Activated gamma-delta T cell treated with Interleukin-2 at 50 U/mL for 16 hours (primary cell): ENCODE measurements at places on chromosomes 7 and 10.

DNA sequence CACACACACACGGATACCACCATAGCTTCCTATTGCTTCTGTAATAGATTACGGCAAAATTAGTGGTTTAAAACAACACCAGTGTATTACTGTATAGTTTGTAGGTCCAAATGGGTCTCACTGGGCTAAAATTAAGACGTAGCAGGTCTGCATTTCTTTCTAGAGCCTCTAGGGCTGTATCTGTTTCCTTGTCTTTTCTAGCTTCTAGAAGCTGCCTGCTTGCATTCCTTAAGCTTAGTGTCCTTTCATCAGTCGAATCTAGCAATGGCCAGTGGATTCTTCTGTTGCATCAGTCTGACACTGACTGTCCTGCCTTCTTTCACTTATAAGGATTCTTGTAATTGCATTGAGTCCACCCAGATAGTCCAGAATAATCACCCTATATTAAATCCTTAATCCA, 882.3 kb downstream of the PCDH15 start:
- DNase-seq, result no peak

DNA sequence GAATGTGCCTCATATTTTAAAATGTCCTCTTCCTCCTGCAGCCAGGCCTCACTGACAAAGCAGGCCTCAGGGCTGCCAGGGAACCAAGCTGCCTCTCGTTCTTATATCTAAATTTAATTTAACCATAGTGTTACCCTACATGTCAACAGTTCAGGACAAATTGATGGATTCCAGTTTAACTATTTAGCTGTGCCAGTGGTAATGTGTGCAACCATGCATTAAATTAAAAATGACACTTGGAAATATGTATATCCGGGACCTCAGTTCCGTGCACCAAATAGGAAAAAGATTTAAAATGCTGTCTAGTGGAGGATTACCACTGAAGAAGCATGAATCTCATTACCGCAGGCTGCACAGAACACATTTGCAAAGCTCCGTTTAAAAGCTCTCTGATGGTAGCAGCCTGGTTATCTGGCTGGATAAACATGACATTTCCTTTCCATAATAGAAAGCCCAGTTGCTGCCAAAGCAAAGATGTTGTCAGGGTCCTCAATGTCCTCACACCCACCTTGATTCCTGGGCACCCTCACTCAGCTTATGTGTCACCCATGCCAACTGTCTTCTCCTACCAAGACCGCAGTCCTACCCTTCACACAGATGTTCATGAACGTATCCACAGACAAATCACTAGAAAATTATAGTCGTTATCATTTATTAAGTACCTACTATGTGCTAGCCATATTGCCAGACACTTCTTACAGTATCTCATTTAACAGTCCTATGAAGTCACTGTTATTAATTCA, 73.3 kb upstream of the FRMD4A start:
- no peak for DNase-seq

GRCh38 chr7:111173528-111173927, 82.6 kb downstream of the LRRN3 start:
- no peak for DNase-seq

GRCh38 chr10:71077796-71078453, 134.4 kb upstream of the UNC5B start:
- DNase-seq, result no peak

GRCh38 chr7:82105463-82105862, 335.6 kb upstream of the HGF start:
- DNase-seq, result no peak

GRCh38 chr7:118369987-118370386, 145.5 kb downstream of the ANKRD7 start:
- no peak for DNase-seq

- DNase-seq, result no peak
Measured at GRCh38 chr10:79348640-79348988, 1.3 kb downstream of the PPIF start.

DNA sequence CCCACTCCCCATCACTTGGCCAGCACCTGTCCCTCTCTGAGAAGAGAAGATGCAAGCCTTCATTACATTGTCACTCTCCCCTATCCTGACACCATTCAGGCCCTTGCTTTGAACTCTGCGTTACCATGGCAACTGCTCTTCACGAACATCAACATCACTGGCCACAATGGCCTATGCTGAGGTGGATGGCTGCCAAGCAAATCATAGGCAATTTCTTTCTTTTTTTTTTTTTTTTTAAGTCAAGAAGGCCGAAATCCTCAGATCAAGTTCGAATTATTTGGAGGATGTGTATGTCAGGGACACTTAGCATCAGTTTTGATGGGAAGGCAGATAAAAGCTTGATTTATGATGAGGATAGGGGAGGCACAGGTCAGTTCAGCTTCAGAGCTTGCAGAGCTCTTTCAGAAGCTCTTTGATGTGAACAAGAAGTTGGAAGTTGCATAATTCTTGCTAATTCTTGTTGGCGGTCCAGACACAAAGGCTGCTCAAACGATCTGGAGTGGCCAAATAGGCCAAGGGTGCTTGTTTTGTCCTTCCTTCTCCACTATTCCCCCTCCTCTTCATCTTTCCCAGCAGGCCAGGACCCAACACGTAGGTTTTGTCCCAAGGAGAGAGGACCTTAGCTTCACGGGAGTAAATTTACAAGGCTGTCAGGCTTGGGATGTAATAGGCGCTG, 179.9 kb upstream of the NPVF start:
- DNase-seq, result no peak

DNA sequence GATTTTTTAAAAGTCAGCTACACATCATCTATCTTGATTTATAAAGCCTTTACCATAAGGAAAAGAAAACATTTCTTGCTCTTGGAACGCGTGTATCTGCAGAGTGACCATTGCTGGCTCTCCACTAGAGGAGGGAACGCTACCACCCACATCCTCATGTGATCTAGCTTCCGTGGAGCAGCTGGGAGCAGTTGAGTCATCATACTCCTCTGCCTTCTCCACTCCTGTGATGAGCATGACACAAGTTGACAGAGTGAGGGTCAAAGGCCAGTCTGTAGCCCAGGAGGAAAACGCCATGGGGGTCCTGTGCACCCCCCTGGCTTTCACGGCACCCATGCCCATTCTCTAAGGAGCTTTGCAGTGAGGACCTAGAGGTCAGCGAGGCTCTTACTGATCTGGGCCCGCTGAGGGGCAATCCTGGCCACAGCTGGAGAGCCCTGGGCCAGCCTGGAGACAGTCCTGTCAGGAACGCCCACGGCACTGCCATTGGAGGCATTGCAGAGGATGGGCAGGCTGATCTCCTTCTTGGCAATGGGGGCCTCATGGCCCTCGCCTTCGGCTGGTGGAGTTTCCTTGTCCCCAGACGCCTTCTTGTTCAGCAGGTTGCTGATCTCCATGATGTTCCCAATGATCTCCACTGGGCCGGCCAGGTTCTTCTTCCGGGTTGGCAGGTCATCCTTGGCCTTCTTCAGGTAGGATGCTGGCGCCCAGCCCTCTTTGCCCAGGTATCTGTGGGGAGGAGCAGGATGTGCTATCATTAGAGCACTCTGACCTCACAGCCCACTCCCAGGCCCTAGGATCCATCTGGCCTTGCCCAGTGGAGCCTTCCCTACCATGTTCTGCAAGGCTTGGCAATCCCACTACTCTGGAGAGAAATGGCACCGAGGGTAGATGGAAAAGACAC, 119.2 kb downstream of the NEURL1 start:
- DNase-seq, result no peak

DNA sequence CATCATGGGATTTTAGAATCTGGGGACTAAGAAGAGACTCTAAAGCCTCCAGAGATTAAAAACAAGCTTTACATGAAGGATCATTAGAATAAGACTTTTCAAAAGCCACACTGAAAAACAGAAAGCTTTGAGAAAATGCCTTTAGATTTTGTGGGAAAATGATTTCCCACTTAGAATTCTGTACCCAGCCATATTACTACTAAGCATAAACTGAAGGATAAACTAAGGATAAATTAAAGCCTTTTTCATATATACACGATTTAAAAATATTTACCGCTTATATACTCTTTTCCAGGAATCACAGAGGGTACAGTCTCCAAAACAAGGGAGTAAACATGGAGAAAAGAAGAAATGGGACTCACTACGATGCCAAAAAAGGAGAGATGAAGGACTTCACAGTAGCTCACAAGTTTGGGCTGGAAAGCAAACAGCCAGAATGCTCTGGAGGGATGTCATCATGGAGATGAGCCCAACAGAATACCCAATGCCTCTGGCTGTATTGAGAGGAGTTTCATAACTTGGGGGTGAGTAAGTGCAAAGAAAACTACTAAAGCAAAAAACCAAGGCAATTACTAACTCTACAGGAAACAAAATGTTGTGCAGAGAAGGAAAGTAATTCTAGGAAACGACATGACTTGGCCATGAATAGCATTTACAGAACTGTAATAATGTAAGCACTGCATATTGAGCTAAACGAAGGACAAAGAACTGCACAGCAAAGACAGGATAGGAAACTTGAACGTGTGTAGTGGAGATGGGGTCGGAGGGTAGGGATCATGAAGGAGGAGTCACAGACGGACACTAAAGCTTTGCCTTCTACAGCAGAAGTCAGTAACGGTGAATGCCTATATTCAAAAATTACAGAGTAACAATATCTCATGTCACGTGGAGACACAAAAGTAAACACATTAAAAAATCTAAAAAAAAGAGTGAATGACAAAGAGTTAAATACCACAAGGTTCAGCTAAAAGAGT, 61.4 kb upstream of the ASAH2 start:
- no peak for DNase-seq

DNA sequence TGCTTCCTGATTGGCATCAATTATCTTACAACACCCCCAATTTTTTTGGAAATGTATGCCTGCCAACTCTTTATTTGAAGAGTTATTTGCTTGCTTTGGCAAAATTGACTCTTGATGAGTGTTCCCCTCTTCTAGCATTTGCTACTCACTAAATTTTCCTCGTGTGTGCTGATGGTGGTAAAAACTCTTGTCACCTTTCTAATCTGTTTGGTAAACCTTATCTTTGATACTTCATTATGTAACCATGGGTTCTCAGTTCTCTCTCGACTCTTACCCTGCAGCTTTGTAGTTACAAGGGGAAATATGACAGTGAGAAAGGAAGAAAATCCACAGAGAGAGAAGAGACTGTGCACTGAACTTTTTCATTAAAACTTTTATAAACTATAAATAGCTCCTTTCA, 102.5 kb downstream of the CDK14 start:
- DNase-seq, result no peak

GRCh38 chr7:155228894-155229293, 68.8 kb upstream of the INSIG1 start:
- no peak for DNase-seq

- no peak for DNase-seq
Measured at GRCh38 chr10:109475711-109476421, 447.4 kb downstream of the XPNPEP1 start.

DNA sequence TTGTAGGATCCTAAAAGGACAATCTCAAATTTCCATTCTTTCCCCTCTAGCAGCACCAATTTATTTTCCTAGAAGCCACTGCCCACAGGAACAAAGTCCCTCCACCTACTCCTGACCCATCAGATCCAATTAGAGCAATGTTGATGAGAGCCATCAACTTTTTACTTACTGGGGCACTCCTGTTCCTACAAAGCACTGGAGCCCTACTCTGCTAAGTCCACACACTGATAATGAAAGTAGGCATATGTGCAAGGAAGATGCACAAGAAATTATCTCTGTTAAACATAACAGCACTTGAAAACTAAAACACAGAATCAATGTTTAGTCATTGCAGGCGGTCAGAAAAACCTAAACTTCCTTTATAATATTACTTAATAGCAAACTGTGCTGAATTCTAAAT, 3.6 kb downstream of the HERPUD2 start:
- DNase-seq, result no peak
